A549 treated with Hydrocortisone at 1 μM for 4 hours (cell line): ENCODE measurements at places on chromosomes 7 and 10. TPM values are rescaled to one million over a fixed set of nuclear protein-coding genes. Genes with fewer than 3 reads are reported as not detected.

Gene SUGCT
- 0.58 to 1.4 TPM (median 0.73 TPM) in 5 replicates for total RNA-seq

Gene VAX1
- total RNA-seq, result 1.3 to 1.6 TPM (median 1.5 TPM) in 5 replicates

Gene ZNF438
- 1.6 to 1.9 TPM (median 1.7 TPM) in 5 replicates for total RNA-seq

Gene BPGM
- 16.3 to 22.7 TPM (median 17.7 TPM) in 5 replicates for total RNA-seq
